Omental fat pad (tissue), 4 donors: ENCODE measurements at places on chromosomes 4 and X. TPM values are rescaled to one million over a fixed set of nuclear protein-coding genes. Genes with fewer than 3 reads are reported as not detected.

The CTBP1 gene
- 135 TPM for total RNA-seq

The CDK16 gene
- total RNA-seq = 120 TPM

The TMSB15A gene
- total RNA-seq = not detected

The OPRPN gene
- not detected for total RNA-seq

The ADAMTS3 gene
- 7.9 TPM for total RNA-seq

The NPY2R gene
- 0.28 TPM for total RNA-seq

GRCh38 chrX:41332408-41333002, 1.5 kb upstream of the DDX3X start:
- no peak for DNase-seq

DNA sequence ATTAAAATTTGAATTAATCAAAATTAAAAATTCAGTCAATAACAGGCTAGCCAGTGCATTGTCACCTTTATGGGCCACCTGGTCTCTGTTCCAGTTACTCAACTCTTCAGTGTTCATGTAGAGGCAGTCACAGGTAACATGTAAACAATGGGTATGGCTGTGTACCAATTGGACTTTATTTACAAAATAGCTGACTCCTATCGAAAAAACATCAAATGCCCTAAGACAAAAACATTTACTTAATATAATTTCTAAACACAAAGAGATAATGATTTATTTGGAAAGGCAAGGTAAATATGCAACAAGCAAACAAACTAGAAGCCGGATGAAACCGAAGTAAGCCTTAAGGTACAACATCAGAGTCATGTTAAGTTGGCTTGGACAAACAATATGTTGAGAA, 8.8 kb downstream of the TMEM150C start:
- no peak for DNase-seq

- DNase-seq = no peak
These were observed 286.9 kb upstream of the EMCN start for GRCh38 chr4:100804576-100805360.

- DNase-seq = no peak
These were observed 71.6 kb downstream of the CHIC2 start for GRCh38 chr4:53992785-53993184.

GRCh38 chrX:116232833-116233232, 62.3 kb downstream of the AGTR2 start:
- no peak for DNase-seq

- DNase-seq = no peak
These were observed 29.1 kb upstream of the DKK2 start for GRCh38 chr4:107065201-107065600.

- DNase-seq = no peak
These were observed 63.8 kb upstream of the GATB start for GRCh38 chr4:151824656-151825055.

GRCh38 chrX:1582686-1583437, 8.5 kb upstream of the AKAP17A start:
- no peak for DNase-seq

DNA sequence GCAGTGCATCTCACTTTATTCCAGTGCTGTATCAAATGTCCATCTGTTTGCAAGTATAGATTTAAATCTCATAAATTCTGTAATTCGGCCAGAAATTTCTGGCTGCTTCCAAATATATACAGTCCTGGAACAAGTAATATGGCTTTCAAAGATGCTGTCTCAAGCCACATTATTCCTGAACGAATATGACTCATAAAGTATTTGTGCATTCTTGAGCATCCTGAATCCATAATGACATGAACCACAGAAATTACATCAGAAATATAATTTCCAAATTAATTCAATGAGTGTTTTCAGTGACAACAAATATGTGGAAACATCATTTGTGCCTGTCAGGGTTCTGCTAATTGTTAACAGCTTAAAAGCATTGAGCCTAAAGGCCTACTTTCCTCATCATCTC, 140.9 kb upstream of the HPGD start:
- no peak for DNase-seq

DNA sequence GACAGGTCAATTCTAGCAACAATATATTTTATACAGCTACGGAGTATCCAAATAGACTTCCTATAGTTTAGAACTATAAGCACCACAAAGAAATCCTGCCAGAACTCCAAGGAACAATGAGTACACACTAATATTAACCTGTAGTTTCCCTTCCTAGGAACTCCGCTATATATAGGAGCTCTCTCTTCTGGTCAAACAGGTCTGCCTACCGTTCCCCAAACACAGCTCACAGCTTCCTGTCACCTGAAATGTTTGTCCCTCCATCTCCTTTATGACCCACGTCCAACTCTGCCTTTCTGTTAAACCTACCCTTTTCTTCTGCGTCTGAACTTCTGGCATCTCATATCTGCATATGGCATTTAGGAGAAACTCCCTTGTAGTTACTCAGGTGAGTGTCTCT, 10.5 kb upstream of the GJB1 start:
- DNase-seq = no peak

DNA sequence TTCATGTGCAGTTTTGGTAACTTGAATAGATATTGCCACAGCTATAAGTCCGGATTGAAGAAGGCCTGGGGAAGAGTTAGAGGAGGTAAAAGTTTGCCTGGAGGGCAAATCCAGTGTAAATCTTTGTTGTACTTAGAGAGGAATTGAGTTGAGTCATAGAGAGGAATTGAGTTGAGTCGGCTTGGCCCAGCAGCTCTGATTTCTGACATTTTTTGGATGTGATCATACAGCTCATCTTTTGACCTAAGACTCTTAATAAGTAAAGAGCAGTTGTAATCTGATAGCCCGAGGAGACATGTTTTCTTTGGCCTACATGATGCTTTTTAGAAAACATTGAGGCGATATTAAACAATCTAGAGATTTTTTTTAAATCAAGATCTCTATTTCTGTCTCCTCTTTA, 3.9 kb downstream of the KIT start:
- DNase-seq = no peak

DNA sequence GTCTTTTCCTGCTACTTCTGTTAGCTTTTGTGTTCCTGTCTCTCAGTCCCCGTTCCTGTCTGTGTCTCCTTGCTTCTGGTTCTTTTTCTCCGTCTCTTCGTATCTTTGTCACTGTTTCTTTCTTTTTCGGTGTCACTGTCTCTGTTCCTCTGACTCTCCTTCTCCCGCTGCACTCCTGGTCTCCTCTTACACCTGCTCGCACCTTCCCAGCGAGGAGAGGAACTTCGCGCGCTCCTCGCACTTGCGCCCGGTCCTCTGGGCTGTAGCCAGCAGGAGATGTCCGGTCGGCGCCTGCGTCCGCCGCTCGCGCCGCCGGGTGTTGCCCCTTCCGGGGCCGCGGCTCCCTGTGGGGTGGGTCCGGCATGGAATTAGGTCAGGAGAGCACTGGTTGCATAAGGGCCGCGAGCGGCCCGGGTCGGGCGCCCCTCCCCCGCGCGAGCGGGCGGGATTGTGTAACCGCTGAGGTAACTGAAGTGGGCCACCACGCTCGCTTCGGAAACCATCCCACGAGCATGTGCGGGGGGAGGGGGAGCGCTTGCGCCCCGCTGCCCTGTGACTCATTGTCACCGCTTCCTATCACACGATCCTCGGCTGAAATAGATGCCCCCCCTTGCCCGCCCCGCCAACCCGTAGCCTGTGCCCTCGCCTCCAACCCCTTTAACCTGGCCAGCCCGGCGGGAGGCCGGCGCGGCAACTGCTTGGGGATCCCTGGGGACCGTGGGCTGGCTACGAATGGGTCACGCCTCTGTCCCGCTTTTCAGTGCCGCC, 1.6 kb downstream of the LONRF3 start:
- DNase-seq = peak; percentile 58

GRCh38 chrX:70432936-70433847, 10.1 kb downstream of the GDPD2 start:
- DNase-seq = no peak

DNA sequence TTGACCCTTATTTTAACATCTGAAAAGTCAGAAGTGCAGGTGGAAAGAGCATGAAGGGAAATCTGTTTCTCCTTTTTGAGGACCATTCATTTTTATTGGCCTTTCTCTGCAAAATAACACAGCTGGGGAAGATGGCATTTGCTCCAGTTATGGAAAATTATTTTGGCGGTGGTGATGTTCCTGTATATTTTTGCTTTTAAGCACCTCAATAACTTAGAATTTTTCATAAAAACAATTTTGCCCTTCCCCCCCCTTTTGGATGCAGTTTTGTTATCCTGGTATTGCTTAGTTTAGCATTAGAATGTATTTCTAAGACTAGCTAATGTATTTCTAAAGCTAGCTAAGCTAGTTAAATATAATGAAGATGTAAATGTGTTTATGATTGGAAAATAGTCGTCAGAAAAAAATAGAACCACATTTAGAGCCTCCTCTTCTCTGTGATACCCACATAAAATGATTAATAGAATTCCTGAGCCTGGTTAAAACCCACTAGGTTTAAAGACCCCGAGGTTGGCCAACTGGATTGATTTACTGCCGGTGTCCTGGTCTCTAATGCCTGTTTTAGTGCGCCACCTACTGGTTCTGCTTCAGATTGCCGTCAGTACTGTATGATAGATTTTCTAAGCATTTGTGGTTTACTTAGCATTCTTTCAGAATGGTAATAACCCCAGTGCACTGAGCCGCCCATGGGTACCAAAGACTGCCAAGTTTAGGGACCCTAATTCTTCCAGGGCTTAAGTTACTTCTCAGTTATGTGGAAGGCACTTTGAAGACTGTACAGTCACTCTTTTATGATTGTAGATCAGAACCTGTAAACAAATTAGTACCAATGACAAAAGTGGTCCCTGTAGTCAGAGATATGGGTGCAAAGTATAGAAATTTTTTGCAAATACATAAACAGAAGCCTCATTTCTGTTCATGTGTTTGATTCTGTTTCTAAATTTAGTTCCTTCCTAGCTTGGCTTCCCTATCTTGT, 11.4 kb downstream of the KLF3 start:
- peak; percentile 98 for DNase-seq

DNA sequence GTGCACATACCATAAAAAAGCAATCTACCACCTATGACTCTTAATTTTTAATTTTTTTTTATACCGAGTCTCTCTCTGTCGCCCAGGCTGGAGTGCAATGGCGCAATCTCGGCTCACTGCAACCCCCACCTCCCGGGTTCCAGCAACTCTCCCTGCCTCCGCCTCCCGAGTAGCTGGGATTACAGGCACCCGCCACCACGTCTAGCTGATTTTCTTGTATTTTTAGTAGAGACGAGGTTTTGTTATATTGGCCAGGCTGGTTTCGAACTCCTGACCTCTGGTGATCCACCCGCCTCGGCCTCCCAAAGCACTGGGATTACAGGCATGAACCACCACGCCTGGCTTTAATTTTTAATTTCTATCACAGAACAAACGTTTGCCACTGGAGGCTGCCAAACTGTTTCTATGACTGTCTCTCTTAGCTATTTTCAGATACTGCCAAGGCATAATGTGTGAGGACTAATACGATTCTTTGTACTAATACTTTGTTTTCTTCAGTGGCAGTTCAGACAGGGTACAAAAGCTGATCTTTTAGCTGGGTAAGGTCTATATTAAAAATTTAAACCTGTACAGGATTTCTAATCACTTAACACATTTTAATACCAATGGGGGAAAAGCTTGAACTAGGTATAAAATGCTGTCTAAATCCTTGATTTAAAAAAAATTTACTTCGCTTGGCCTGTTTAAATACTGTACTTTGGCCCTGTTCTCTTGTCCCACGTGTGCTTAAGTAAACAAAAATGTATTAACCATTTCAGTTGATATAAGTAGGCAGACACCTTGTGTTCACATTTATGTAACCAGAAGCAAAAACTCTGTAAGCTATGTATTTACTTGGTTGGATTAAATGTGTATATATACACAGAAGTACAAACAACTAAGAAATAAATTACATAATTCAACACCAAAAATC, 2.3 kb downstream of the PGRMC2 start:
- no peak for DNase-seq

- no peak for DNase-seq
These were observed 116.2 kb downstream of the CBR4 start for GRCh38 chr4:168893807-168894206.

- DNase-seq = no peak
These were observed 67.7 kb downstream of the MCF2 start for GRCh38 chrX:139640259-139640658.

DNA sequence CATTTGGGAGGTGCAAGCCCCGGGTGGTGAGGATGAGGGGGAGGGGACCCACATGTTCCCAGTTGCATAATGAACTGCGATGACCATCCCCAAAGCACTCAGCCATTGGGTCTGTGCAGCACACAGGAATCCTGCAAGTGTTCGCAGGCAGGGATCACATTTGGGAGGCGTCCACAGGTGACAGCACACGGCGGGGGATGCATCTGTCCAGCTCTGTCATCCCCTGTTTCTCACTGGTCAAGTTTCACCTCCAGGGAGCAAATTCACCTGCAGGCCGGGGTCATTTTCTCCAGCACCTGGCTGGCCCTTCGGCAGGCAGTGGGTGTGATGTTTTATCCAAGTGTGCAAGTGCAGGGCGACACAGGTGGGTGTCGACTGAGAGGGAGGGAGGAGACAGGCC, 33.3 kb upstream of the SORCS2 start:
- DNase-seq = no peak

- no peak for DNase-seq
These were observed 69.8 kb downstream of the GPAT3 start for GRCh38 chr4:83605744-83606172.

DNA sequence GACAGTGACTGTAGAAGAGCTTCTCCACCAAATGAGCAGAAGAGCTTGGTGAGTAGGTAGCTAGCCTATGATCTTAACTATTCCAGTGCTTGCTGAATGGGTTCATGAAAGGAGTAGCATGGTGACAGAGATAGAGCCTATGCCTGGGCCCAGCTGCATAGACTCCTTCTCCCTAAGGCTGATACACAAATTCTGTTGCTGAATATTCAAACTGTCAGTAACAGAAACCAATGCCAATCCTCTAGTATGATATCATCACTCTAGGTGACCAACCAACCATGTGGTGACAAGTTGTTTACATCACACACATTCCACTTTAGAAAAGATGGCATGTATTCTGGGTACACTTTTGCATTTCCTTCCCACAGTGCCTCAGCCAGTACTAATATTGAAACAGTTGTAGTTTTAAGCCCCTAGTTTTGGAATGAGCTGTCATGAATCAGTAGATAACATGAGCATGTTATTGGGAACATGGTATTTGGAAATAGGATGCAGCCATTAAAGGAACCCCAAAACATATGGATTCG, 103.4 kb upstream of the GRXCR1 start:
- no peak for DNase-seq

DNA sequence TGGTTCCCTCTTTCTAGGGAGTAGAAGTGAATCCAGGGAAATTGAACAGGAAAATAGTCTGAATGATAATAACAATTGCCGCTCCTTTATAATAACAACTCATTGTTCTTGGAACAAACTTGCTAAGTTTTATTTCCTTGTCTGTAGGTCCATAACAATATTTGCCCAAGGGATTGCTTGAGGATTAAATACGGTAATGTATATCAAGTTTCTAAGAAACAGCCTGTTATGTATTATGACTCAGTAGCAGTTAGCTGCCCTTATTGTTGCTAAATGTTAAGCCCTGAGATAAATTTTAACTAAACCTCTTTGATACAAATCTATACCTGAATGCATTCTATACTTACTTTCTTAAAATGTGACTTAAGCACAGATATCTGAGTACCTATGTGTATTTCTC, 215.9 kb upstream of the AADAT start:
- no peak for DNase-seq
